ENCODE measurements at places on chromosomes 12 and 14.

- DNase-seq = no peak
Measured at GRCh38 chr12:92737855-92738850, 35.4 kb downstream of the PLEKHG7 start.

GRCh38 chr12:32034045-32034444, 72.6 kb upstream of the BICD1 start:
- DNase-seq = no peak

DNA sequence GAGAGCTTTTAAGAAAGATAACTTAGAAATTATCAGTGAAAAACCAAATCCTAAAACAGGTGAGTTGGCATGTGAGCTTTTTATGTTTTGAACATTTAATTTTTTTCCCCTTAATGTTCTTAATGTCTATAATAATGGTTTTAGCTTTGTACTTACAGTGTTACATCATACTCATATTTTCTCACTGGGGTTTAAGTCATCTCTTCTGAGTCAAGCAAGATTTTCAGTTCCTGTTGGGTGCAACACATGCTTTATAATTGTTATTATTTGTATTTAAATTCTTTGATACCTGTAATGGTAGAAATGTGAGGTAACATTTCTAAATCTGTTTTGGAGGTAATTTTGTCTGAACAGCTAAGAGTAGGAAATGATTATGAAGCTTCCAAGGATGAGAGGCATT, 113.0 kb downstream of the PLEKHA5 start:
- DNase-seq = no peak

DNA sequence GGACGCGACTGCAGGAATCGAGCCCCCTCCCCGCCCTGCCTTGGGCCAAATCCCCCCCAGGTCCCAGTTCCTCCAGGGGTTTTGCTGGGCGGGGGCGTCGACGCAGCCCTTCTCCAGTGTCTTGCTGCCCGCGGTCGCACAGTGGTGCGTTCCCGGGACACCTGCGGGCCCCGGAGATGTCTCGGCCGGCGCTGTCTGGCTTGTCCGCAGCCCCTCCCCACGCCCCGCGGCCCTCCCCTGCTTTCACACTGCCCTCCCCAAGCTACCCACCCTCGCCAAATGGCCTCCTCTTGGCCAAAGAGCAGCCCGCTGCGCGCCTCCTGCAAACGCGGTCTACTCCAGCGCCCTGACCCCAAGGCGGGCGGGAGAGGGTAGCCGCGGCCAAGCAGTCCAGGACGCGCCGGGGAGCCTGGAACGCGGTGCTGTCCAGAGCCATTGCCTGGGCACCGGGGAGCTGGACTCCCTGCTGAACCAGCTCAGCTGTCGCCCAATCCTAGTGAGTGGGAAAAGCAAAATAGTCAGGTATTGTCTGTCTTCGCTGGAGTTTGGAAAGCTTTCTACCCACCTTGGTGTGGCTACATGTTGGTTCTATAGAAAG, 122.0 kb downstream of the AACS start:
- DNase-seq = no peak

GRCh38 chr14:70683983-70684382, 42.3 kb downstream of the TTC9 start:
- no peak for DNase-seq

DNA sequence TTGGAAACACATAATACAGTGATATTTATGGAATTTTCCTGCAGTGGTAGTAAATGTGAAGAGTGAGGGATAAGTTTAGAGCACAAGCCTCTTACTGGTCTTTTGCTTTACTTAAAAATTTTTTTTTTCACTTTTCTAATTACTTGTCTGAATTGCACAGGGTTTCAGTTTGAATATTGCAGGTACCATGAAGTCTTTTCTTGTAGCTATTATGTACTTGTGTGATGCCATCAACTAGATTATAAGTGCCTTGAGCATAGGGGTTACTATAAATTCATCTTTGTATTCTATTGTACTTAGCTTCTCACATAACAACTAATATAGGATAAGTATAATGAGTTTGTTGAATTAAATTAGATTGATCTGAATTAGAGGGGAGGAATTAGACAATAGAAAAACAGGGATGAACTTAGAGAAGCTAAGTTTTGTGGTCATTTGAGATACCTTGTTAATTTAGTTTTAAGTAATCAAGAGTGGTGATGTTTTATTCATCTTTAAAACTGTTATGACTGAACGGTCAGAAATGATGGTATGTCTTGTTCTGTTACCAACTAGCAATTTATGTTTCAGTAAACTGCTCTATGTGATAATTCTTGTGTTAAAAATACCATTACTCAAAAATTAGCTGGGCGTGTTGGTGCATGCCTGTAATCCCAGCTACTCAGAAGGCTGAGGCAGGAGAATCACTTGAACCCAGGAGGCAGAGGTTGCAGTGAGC, 42.1 kb downstream of the CCDC91 start:
- DNase-seq = no peak

DNA sequence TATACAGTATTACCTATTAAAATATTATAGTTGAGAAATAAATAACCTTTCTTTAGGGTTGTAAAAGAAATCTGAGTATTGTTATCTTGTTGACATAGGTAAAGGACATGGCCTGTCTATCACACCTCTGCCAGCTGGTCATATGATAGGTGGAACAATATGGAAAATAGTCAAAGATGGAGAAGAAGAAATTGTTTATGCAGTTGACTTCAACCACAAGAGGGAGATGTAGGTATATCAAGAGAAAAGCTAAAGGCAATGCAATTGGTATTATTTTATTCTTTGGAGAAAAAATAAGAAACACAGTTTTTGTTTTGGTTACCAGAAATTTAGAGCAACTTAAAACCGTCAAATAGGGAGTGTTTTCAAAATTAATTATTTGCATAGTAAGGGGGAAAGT, 13.5 kb downstream of the CPSF2 start:
- peak; percentile 38 for DNase-seq

GRCh38 chr12:24534622-24535021, 414.3 kb downstream of the BCAT1 start:
- DNase-seq = no peak

DNA sequence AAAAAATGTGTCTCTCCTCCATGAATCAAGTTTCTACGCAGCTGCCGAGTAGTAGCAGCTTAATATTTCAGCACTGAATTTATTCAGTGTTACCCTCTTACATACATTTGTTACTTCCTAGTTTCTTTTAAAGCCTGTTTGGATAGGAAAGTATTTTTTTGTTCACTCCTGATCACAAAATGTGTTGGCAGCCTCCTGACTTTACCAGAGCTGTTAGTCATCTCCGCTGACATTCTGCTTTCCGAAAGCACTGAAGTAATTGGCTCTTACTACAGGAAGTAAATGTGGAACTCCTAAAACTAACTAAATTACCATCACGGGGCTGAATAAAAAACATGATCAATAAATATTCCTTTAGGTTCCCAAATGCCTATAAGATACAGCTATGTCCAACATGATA, 225.5 kb downstream of the EPS8 start:
- DNase-seq = peak; percentile 9

DNA sequence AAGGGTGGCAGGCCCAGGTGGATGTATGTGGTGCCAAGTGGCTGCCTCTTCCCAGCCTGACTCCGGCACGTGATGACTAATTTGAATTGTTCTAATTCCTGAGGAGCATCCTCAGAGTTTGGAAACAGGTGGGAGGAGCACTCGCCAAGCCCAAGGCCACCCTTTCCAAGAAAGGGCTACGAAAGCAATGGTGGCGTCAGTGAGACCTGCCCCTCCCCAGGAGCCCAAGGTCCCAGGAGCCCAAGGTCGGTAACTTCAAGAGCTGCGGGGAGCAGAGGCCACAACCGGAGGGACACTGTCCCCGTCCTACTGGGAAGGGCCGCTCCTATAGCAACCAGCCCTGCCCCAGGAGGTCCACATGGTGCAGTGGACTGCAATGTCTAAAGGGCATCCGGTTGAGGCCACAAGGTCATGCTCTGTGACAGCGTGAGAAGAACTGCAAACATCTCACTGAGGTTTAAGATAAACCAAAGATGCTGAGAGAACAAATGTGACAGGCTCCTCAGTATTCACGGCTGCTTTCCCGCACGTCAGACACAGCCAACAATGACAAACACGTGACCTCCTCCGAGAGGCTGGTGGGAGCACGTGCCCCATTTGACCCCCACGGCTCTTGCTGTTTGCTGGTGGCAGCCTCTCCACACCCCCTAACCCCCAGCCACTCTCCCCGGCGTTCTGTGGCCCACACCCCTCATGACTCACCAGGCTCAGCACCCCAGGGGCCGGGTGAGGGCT, 79.6 kb downstream of the ITPK1 start:
- DNase-seq = peak; percentile 78

- DNase-seq = no peak
Measured at GRCh38 chr14:51999084-51999483, 9.7 kb downstream of the RTRAF start.
